ENCODE measurements at places on chromosomes 13 and 19.

GRCh38 chr19:12098040-12098439, 33.5 kb downstream of the ZNF844 start:
- no peak for DNase-seq

GRCh38 chr13:76725211-76725610, 161.0 kb downstream of the KCTD12 start:
- DNase-seq, result no peak

- peak; percentile 61 for DNase-seq
Observed at GRCh38 chr13:42373048-42373812, 101.3 kb downstream of the AKAP11 start.

DNA sequence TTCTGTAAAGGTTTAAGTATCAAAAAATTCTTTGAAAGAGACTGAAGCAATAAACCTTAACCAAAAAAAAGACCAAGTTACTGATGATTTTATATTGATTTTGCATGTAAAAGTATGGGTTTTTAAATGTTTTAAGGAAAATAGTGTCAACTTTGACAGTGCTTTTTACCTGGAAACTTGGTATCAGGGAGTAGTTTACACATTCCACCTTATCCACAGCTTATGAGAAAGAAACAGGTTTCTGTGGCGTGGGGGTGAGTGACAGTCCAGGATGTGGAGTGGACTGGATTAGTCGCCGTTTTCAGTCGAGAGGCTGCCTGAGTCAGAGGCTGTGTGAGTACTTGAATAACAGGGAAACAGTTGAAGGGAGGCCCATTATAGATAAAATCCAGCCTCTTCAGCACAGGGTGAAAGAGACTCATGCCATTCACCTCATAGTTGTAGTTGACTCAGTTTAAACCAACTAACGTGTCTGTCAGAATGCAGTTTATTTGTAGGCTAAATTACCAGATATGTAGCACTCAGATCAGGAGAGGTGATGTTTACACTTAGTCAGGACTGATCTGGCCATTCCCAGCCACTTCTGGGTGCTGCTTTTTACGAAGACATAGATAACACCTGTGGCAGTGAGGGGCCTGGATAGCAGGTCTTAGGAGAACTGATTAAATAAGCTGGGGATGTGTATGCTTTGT, 595 bp upstream of the GPR183 start:
- DNase-seq, result peak; percentile 87

DNA sequence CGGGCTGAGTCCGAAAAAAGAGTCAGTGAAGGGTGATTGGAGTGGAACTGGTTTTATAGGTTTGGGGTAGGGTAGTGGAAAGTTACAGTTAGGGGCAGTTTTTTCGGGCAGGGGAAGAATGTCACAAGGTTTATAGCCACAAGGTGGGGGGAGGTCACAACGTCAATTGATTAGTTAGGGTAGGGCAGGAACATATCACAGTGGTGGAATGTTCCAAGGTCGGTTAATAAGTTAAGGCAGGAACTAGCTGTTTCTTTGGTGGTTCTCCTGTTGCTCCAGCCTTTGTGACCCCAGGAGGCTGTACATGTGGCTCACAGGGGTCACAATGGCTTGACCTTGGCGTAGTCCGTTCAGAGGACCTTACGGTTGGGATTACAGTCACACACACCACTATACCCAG, 20.3 kb downstream of the RDH8 start:
- no peak for DNase-seq

- no peak for DNase-seq
Observed at GRCh38 chr19:20503476-20503875, 62.1 kb downstream of the ZNF737 start.

GRCh38 chr13:105446197-105446596, 1089.3 kb downstream of the EFNB2 start:
- DNase-seq, result no peak

DNA sequence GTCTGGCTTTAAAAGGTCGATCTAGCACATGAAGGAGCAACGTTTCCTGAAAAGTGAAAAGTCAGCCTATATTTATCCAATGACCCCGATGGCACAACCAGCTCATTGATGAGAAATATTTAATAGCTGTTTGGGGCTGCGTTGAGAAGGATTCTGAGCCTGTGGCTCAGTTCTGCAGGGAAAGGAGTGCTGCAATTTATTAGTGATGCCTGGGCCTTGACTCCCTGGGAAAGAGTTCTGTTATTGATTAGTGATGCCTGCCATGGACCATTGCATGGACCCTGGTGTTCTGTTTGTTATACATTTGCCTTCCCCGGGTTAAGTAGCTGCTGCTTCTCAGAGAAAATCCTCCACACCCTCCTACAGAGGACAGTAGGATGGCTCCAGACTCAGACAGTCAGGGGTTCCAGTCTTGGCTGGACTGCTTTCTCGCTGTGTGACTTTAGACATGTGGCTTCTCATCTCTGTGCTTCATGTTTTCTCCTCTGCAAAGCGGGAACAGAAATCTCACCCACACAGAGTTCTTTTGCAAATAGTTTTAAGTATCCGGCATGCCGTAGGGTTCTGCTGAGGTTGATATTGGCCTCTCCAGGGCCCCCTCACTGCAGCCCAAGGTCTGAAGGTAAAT, 17.7 kb upstream of the PTPRS start:
- DNase-seq, result no peak

DNA sequence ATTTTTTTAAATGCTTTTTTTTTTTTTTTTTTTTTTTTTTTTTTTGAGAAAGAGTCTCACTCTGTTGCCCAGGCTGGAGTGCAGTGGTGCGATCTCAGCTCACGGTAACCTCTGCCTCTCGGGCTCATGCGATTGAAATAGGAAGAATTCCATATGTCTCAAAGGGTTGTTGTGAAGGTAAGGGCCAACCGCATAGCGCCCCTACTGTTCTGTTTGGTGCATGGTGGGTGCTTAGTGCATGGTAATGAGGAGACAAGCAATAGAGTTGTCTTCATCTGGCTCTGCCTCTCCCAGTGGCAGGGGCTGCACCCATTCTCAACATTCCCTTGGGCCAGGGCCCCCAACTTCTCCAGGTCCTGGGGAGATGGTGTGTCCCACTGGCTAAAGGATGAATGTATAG, 68.7 kb downstream of the RASL11A start:
- DNase-seq, result peak; percentile 78

GRCh38 chr13:107035778-107036177, 467.8 kb upstream of the ARGLU1 start:
- DNase-seq, result no peak

DNA sequence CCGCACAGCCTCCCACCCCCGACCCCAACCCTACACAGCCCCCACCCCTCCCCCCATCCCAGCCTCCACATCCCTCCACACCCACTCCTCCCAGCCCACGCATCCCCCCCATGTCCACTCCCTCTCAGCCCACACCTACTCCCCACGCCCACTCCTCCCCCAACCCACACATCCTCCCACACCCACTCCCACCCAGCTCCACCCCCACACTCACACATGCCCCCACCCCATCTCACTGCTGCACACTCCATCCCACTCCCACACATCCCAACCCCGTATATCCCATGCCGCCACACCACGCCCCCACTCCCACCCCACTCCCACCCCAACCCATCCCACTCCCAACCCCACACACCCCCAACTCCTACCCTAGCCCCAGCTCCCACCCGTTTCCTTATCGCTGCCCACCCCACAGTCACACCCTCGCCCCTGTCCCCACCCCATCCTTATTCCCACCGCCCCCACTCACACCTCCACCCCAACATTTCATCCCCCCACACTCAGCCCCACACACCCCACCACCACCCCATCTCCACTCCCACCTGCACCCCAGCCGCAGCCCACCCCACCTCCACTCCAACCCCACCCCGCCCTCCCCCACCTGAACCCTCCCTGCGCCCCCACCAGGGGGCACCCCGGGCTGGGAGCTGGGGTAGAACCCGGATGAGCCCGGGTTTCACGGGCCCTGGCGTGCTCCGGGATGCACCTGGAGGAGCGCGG, 809 bp downstream of the TDRD12 start:
- no peak for DNase-seq

DNA sequence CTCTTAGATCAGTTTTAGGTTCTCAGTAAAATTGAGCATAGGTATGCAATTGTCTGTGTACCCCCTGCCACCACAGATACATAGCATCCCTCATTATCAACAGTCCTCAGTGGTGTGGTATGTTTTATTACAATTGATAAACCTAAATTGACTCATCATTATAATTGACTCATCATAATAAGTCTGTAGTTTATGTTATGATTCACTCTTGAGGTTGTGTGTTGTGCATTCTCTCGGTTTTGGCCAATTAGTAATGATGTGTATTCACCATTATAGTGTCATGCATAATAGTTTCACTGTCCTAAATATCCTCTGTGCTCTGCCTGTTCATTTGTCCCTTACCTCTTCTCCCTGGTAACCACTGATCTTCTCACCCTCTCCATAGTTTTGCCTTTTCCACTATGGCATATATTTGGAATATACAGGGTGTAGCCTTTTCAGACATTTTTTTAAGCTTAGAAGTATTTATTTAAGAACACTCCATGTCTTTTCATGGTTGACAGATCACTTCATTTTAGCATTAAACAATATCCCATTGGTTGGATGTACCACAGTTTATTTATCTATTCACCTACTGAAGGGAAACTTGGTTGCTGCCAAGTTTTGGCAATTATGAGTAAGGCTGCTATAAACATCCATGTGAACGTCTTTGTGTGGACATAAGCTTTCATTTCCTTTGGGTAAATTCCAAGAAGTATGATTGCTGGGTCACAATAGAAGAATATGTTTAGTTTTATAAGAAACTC, 1620.6 kb upstream of the MIR17HG start:
- no peak for DNase-seq

DNA sequence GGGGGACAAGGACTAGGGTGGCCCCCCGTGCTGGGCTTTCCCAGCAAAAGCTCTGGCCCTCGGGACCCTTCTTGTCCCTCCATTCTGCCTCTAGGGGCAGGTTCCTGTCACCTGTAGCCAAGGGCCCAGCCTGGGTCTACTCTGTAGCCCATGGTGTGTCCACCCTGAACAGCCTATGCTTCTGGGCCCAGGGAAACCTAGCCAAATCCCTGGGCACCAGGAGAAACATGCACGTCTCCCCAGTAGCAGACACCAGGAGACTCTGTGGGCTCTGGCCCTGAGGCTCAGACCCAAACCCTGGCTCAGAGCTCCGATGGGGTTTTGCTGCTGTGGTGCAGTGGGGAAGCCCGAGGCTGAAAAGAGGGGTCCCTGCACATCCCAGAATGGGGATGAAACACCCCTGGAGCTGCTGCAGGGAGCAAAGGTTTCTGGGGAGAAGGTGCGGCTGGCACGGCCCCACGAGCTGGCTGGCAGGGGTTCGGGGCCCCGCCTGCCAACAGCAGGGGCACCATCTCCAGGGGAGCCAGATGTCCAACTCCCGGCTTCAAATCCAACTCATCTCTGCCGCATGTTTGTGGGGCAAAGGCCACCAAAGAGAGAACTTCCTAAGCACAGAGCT, 18.2 kb downstream of the CEBPG start:
- no peak for DNase-seq

DNA sequence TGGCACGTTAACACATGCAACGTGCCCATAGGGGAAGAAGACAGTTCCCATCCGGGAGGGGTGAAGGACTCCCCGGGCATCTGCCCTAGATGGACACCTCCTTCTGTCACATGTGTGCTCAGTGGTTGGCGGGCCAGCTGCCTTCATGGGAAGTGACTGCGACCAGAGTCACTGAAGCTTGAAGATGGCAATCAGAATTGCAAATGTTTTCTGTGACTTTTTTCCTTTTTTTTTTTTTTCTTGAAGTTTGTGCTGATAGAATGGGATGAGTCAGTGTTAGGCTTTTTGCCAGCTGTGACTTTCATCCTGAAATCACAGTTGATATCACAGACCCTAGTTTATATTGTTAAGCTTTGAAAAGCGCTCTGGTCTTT, 109.2 kb upstream of the MCF2L start:
- DNase-seq, result no peak

DNA sequence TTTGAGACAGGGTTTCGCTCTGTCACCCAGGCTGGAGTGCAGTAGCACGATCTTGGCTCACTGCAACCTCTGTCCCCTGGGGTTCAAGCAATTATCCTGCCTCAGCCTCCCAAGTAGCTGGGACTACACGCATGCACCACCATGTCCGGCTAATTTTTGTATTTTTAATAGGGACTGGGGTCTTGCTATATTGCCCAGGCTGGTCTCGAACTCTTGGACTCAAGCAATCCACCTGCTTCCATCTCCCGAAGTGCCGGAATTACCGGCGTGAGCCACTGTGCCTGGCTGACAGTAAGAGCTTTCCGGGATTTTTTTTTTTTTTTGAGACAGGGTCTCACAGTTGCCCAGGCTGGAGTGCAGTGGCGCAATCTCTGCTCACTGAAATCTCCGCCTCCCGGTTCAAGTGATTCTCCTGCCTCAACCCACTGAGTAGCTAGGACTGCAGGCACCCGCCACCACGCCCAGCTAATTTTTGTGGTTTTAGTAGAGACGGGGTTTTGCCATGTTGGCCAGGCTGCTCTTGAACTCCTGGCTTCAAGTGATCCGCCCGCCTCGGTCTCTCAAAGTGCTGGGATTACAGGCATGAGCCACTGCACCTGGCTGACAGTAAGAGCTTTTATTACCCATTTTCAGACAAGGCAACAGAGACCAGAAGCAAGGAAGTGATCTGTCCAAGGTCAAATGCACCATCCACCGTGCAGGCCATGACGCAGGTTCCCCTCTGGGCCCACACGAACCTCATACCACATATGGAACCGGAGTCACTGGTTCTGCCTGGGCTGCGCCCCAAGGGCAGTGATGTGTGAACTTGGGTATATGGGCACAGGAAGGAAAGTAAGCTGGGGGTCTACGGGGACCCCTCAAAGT, 21.0 kb downstream of the RFX1 start:
- DNase-seq, result no peak

Data from activated CD4-positive, alpha-beta T cell treated with anti-CD3 and anti-CD28 coated beads, Interleukin-2, amount 10 ng/mL, durations not matched to agents 24 days and 14 days (primary cell).